ENCODE measurements at places on chromosomes 3 and 15. TPM values are rescaled to one million over a fixed set of nuclear protein-coding genes. Genes with fewer than 3 reads are reported as not detected.

The GOLGA8T gene
- not detected for polyA plus RNA-seq

The C2CD4A gene
- polyA plus RNA-seq: 6.7 TPM

The LSAMP gene
- polyA plus RNA-seq: 0.01 TPM

The MESD gene
- 7.1 TPM for polyA plus RNA-seq

The IL17RD gene
- 0.33 TPM for polyA plus RNA-seq

The IMPG2 gene
- polyA plus RNA-seq: 0.05 TPM

The SAMD7 gene
- polyA plus RNA-seq: not detected

The ST3GAL6 gene
- 8.9 TPM for polyA plus RNA-seq

The GOLGA8R gene
- 0.30 TPM for polyA plus RNA-seq

The CIB2 gene
- polyA plus RNA-seq: 3.7 TPM

The PPP1R14D gene
- polyA plus RNA-seq: not detected

The PLSCR5 gene
- not detected for polyA plus RNA-seq

The PGBD4 gene
- 5.0 TPM for polyA plus RNA-seq

The KLHL25 gene
- polyA plus RNA-seq: 12.1 TPM

Measured in psoas muscle (tissue), 8 donors.